ENCODE measurements at places on chromosomes 2 and 18.
A peak's percentile ranks its signal among the peaks of the same experiment; 100 is the strongest.

DNA sequence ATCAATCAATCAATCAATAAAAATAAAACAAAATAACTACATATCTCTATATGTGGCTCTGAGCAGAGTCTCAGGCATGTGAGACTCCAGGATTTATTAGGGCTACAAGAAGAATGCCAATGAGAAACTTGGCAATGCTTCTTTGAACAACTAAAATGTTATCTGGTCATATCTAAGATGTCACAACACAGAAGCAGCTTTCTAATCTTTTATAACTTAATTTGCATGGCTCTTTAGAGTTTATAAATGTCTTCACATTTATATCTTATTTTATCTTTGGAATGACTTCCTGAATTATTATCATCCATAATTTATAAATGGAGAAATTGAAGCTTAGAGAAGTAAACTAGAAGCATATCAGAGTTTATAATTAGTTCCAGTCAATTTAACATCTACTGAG, 14.9 kb upstream of the MAP4K3 start:
- no peak for DNase-seq

DNA sequence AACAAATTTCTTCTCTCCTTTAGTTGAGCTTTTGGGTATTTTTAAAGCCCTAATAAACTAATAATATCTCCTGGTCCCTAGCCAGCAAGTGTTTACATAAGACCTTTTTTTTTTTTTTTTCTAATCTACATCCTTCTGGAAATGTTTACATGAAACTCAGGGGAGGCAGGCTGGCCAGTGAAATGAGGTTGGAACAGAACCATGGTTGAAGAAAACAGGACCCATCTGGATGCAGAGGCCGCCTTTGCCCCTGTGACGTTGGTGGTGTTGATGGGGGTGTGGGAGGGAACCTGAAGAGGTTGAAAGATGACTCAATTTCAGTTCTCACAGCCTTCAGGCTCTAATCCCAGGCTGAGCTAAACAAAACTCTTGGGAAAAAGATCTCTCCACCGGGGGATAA, 118.5 kb downstream of the NRP2 start:
- DNase-seq: no peak

- no peak for DNase-seq
Observed at GRCh38 chr2:222736301-222736700, 64.8 kb downstream of the MOGAT1 start.

GRCh38 chr2:119338826-119339561, 27.6 kb downstream of the C2orf76 start:
- no peak for DNase-seq

DNA sequence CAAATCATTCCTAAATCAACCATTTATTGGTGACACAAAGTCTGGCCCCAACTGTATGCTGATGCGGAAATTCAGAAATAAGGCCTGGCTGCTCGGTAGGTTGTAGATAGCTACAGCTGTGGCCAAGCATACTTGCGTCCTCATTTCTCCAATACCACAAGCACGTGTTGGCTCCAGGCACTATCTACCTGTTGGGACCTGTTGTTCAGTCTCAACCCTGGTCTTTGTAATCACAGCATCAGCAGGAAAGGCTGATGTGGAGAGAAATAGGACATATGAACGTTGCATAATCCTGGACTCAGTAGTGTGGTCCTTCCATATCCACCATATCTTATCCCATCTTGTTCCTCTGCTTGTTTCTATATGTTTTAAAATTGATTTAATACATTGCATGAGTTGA, 212.6 kb downstream of the PMAIP1 start:
- no peak for DNase-seq

- no peak for DNase-seq
Observed at GRCh38 chr2:61714210-61714609, 139.7 kb downstream of the FAM161A start.

GRCh38 chr2:69017835-69018234, 4.9 kb downstream of the ANTXR1 start:
- no peak for DNase-seq

- DNase-seq: no peak
Observed at GRCh38 chr2:54636415-54637139, 86.9 kb upstream of the EML6 start.

DNA sequence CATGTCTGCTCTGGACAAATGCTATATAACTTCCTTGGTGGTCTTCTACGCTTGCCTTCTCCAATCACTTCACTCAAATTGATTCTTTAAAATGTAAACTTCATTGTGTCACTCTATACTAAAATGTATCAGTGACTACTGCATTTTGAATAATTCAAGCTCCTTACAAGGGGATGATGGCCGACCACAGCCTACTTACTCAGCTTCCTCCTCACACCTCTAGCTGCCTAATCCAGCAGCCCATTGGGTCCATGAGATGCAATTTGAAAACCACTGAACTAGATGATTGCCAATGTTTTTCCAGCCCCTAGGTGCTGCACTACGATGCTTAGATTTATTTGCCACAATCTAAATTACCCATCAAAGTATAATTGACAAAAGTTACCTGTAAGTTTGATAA, 120.7 kb downstream of the CTAGE1 start:
- no peak for DNase-seq

DNA sequence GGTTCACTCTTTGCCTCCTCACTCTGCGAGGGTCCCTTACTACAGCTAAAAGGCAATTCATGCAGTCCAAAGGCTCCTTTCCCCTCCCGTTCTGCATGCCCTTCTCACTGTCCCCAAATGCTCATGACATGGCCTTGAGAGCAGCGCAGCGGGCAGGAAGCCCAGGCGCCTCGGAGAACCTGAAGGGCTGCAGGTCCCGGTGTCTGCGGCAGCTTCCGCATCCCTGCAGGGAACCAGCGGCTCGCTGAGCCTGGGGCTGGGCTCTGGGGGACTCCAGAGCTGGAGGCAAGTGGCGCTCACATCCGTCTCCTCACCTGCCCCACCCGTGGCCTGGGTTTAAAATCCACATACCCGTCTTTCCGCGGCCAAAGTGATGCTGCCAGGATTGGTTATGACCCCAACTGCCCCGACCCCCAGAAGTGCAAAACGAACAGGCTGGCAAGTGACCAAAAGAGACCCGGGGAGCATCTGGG, 462 bp upstream of the CIDEA start:
- DNase-seq: no peak

GRCh38 chr2:168731616-168732015, 70.8 kb upstream of the NOSTRIN start:
- no peak for DNase-seq

DNA sequence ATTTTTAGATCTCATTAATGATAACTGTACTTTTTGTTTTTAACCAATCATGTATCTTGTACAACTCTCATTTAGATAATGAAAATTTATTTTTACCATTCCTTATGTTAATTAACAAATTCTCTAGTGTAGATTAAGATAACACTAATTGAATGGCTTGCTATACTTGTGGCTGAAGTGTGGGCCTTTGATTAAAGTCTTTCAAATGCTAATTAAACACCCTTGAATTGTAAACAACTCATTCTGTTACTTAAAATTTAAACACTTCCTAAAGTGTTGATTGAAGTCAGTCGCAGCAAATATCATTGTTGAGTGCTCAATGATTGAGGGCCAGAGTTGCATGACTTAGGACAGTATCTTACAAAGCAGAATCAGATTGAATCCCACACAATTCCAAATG, 109.8 kb upstream of the GULP1 start:
- no peak for DNase-seq

GRCh38 chr2:51258301-51258700, 226.4 kb upstream of the NRXN1 start:
- no peak for DNase-seq

- DNase-seq: peak; percentile 46
Observed at GRCh38 chr2:241412144-241412543, 56.1 kb downstream of the FARP2 start.

DNA sequence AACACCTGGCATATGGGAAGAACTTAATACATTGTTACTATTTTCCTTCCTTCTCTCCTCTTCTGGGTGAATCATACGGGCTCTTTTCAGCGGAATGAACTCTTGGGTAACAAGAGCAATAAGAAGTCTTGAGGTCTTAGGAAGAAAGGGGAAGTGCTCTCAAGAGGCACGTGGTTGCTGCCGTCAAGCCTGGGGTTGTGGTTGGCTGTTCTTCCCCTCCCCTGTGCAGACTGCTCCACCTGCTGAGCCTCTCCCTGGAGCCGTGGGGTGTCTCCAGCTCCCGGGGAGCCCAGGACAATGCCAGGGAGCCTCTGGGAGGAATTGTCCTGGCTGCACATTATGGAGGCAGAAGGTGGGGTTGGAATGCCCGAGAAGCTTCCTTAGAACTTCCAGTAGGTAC, 19.4 kb downstream of the TOGARAM2 start:
- DNase-seq: no peak

- DNase-seq: no peak
Observed at GRCh38 chr18:36624451-36625167, 204.2 kb downstream of the TPGS2 start.

- no peak for DNase-seq
Observed at GRCh38 chr2:130836501-130837174, at the start of gene ARHGEF4. ARHGEF4 (plus strand) TSS chr2:130836914; CDS start chr2:130836954, 40 bp downstream.

- DNase-seq: no peak
Observed at GRCh38 chr2:72785517-72785916, 40.3 kb downstream of the EXOC6B start.

DNA sequence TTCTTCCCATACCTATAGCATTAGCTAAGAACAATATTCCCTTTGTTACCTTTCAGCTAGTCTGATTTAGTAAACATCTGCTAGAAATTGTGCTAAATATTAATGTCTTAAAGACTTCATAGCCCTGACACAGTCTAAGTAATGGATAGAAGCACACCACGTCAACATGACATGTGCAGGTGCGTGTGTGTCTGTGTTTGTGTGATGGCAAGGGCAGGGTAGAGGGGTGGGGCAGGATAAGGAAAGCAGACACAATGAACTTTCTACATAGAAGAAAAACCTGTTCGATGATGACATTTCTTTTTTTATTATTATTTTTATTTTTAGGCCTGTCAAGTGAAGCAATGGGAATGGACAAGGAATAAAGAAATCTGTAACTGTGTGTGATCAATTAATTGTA, 223.3 kb downstream of the NOL4 start:
- DNase-seq: no peak

DNA sequence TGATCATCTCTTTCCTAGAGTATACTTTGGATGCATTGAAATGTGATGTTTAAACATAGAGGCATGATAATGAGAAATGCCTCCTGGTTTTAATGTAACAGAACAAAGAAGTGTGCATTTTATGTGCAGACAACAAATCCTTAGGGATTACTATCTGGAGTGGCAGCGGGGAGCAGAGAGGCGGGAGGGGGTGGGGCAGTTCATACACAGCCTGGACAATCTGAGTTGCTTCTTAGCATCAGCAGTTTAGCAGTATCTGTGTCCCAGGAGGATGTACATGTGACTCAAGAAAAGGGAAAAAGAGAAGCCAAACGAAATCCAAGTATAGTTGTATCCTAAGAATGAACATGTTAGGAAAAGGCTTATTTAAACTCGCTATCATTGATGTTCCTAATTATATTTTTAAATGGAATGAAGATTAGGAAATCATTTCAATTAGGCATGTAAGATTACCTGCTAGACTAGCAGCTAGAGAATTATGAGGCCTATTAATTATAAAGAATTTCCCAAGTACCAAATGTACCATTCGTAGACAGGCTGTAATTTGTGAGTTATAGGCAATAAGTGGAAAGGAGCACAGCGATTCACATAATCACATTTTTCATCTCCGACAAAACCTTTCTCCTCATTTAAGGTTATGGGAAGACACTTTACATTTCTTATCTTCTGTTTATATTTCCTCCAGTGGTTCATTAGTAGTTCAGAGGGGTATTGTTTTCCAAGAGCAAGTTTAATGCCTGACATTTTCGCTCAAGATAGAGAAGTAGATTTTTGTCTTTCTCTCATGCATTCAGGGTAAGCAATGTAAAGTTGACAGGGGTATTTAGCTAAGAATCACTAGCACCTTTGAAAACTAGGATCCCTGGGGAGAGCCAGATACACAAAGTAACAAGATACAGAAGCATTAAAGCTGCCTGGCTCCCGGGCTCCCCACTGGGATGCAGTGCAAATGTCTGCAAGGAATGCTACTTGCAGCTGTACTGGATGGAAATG, 141.3 kb upstream of the NOSTRIN start:
- no peak for DNase-seq

DNA sequence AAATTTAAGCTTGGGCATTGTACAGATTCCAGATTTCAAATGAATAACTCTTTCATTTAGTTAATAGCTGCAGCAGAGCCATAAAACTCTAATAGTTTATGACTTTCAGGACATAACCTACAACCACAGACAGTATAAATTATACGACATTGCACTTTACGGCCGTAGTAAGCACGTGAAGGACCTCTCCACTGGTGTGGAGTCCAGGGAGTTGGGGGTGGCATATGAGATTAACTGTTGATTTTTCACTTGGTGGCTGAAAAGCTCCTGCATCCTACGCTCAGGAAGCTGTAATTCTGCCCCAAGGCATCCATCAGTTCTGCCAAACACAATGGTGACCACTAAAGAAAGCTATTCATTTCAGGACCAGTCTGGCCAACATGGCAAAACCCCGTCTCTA, 376.2 kb downstream of the SOX11 start:
- DNase-seq: no peak

GRCh38 chr18:73684647-73685046, 463.0 kb downstream of the FBXO15 start:
- no peak for DNase-seq

DNA sequence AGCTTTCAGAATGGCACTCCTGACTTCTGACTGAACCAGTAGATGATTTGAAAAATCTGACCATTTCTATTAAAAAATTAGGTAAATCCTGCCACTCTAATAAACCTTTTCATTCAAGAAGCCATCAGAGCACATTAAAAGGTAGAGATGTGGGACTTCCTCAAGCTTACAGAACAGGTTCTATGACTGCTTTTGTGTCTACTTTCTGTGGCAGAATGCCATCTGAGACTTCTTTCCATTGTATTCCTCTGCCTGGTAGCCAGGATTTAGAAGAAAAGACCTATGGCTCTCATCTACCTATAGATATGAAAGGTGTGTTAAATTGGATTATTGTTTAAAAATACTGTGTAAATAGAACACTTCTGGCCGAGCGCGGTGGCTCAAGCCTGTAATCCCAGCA, 99.9 kb upstream of the NABP1 start:
- no peak for DNase-seq

DNA sequence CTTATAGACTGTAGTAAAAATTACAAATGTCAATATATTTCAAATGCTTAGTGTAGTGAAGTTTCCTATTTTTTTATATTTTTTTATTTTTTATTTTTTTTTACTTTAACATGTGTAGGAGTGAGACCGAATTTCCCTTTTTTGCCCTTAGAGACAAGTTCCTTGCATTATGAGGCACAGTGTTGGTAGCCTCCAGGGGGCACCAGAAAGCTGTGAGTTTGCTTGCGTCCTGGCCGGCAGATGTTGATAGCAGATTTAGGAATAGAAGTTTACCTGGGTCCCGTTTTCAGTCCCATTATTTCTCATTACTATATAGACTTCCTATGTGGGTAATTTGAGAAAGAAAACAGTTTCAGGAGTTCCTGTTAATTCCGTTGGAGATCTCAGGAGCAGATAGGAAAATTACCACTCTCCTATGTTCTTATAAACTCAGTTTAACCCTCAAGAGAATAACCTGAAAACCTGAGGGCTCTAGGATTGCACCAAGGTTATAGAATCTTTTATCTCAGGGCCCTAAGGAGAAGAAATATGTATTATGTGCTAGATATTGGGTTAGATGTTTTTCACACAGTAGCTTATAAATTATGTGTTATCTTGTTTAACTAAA, 157.5 kb upstream of the SESTD1 start:
- no peak for DNase-seq

- no peak for DNase-seq
Observed at GRCh38 chr2:178074123-178075005, 1.8 kb upstream of the PDE11A start.

GRCh38 chr2:119085613-119086012, 72.9 kb downstream of the C1QL2 start:
- no peak for DNase-seq

Measured in NCI-H1048 (cell line).